IMR-90 (cell line): ENCODE measurements at places on chromosomes 16 and 17. TPM values are rescaled to one million over a fixed set of nuclear protein-coding genes. Genes with fewer than 3 reads are reported as not detected.

GRCh38 chr17:2146132-2146871, 91.4 kb downstream of the HIC1 start:
- DNase-seq: no peak

DNA sequence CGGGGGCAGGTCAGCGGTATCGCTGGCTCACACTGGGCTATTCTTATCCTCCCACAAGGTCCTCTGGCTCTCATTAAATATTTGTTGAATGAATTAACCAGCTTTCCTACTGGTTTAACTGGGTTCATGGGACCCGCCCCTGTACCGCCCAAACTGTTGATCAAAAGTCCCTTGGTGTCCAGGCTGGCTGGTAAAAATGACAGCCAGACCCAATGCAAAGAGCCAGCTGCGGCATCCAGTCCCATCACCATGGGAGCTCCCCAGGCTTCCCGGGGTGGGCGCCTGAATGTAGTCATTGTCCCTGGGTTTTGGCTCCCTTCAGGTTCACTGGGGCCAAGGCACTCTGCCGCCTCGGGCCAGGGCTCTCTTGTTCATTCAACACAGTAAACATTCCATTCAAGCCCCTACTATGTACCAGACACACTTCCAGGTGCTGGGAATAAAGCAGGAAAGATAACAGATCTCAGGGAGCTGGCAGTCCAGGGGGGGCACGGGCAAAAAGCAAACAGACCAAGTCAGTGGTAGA, 11.7 kb upstream of the ATP2C2 start:
- no peak for DNase-seq

DNA sequence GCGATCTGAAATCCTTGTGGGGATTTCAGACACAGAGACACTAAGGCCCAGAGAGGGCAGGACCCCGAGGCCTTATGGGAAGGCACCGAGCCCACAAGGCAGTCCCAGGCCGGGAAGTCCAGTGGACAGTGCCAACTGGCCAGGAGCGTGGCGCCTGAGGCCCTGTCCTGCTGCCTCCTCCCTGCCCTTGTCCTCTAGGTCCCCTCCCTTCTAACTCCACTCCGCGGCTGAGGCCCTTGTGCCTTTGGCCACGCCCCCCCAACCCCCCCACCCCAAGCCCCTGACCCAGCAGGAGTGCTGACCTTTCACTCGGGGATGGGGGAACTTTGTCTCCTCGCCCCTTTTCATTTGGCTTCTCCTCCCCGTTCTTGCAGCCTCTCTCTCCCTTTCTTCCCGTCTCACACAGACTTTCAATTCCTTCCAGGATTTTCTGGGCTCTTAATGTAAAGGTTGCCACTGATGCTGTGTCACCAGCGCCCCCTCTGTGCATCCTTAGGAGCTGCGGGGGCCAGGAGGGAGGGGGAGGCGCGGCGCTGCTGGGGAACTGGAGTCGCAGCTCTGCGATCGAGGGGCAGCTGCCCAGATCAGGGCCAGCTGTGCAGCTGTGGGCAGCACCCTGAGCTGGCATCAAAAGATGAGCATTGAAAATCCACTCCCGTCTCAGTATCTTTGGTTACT, 29.1 kb downstream of the CRHR1 start:
- no peak for DNase-seq

DNA sequence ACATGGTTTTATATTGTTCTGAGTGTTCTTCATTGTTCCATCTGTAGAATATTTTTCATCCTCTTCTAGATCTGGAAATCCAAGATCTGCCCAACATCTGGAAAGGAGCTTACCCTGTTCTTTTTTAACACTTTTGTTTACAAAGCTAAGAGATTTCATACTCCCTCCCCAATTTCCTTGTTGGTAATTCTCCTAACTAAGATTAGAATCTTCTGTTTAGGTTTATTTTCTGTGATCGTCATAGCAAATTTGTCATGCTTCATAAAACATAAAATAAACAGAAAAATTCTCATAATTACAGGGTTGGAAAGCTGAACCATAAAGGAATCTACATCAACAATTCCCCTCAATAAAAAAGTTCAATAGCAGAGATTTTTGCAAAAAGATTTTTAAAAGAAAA, 580.3 kb upstream of the CA10 start:
- no peak for DNase-seq

- DNase-seq: no peak
These were observed 43.2 kb upstream of the DNAJA2 start for GRCh38 chr16:47016700-47017133.

DNA sequence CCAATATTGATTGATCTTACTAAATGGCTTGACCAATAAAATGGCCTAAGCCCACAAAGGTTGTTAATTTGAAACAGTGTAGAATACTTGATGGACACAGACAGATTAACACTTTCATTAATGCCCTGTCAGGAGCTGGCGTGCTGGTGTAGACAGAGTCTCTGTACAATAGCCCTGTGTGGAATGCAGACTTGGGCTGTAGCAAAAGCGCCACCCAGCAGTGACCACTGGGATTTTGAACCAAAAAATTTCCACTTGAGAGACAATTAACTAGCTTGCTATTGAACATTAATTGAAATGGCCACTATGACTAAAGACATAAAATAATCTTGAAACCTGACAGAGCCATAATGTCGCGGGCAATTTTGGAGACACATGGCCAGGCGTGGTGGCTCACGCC, 19.7 kb upstream of the GUCY2D start:
- DNase-seq: peak; percentile 14

DNA sequence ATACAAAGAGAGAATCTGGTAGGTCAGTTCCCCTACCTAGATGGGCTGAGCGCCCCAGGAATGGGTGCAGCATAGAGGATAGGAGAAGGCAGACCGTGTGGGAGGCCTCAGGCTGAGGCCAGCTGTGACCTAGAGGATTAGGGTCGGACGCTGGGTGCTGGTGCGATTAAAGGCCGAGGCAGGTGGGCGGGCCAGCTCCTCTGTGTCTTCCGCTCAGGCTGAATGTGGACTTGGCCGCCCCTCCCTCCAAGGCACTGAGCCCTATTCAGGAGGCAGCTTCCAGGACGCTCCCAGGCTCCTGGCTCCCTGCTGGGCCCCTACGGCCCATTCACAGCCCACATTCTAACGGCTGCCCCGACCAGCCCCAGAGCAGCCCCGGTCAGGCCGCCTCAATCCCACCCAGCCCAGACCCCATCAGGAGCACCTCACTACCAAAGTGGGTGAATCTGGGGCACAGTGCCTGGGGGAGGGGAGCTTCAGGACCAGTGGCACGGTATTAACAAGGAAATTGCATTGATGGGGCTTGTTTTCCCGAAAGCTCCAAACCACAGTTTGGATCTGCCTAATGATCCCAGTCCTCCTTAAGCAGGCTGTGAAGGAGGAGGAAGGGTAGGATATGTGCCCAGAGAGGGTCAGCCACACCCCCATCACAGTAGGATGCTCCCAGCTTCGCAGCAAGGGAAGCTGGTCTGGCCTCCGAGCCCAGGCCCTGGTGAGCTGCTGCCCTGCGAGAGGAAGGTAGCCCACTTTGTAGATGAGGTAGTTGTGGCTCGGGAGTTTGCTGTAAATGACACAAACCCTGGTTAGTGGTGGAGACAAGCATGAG, 14.5 kb downstream of the RHBDL3 start:
- no peak for DNase-seq

GRCh38 chr17:67198131-67198530, 46.9 kb downstream of the HELZ start:
- no peak for DNase-seq

DNA sequence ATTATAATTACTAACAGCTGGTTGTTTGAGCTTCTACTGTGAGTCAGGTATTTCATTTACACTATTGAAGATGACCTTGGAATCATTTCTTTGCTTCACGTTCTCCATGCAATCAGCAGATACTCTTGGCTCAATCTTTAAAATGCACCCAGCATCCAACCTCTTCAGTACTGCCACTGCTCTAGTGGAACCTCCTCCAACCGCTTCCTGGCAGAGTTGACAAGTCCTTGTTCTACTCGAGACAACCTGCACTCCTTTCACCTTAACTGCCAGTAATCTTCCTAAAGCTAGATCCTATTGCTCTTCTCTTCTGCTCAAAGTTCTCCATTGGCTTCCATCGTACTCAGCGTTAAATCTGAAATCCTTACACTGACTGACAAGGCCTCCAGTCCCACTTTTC, 86.5 kb downstream of the SYCE1L start:
- no peak for DNase-seq

DNA sequence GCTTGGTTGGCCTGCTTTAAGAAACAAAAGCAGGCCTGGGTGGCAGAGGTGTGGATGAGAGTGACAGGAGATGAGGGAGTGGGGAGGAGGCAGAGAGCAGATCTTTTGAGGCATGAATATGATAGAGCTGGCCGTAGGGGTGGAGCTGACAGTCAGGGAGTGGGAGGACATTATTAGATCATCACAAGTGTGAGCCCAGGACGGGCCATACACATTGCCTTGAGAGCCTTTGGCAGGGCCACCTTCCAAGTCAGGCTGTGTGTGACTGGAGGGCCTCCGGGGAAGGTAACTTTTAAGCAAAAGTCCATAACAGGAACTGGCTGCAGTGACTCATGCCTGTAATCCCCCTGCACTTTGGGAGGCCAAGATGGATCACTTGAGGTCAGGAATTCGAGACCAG, 26.3 kb downstream of the GINS3 start:
- peak; percentile 27 for DNase-seq

- DNase-seq: no peak
These were observed 4.2 kb upstream of the GAA start for GRCh38 chr17:80097127-80097621.

GRCh38 chr17:82838386-82839063, 1.3 kb downstream of the ZNF750 start:
- DNase-seq: peak; percentile 17

GRCh38 chr17:36728030-36728991, 126.9 kb downstream of the MRM1 start:
- no peak for DNase-seq

DNA sequence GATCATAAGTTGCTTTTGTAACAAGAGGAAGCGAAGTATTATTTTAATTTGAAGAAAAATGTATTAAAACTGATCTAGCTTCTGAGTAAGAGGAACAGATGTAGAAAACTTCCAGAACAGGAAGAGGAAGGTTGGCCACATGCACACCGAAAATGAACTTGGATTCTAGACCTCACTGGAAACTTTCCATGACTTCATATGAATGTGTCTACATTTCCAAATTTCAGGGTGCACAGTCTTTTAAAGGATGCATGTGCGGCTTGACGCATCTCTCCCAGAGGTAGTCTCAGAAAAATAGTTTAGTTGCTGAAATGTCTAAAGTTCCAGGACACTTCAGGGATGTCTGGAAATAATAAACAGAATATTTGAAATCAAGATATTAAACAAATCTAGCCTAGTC, 275.1 kb upstream of the MYOCD start:
- DNase-seq: no peak

DNA sequence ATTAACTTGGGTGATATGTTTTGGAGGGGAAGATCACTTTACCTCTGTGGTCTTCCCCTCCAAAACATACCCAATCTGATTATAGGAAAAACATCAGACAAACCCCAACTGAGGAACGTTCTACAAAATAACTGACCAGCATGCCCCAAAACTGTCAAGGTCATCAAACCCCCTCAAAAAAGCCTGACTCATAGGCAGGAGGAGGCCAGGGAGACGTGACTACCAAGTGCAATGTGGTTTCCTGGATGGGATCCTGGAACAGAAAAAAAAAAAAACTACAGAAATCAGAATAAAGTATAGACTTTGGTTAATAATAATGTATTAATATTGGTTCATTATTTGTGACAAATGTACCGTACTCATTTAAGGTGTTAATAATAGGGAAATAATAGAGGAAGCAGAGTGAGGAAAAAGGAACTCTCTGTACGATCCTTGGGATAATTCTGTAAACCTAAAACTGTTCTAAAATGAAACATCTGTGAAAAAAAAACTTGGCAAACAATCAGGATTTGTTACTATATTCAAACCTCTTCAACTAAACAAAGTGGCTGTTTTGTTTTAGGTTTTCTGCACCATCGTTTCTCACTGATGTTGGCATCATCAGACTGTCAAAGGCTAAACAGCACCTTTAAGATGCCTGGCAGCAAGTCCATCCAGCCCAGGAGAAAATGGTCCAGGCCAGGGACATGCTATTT, 266.7 kb upstream of the SDK2 start:
- no peak for DNase-seq

- no peak for DNase-seq
These were observed 72.6 kb upstream of the LGALS9 start for GRCh38 chr17:27558341-27558740.

DNA sequence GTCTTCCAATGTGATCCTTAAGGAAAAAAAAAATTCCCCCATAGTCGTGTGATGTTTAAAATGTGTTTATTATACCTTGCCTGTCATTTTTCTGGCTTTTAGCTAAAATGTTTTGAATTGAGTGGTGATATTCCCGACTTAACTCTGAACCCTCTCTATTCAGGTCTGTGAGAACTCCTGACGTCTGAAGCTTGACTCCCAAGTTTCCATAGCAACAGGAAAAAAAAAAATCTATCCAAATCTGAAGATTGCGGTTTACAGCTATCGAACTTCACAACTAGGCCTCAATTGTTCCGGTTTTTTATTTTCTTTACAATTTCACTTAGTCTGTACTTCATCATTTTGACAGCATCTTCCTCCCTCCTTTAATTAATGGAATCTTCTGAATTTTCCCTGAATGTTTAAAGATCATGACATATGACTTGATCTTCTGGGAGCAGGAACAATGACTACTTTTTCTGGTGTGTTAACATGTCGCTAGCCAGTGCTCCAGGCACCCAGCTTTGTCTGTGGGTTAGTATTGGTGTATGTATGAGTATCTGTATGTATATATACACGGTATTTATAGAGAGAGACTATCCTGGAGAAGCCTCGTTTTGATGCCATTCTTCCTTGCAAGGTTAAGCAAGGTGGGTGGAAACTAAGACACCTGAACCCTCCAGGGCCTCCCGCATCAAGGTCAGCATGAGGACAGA, 12.8 kb upstream of the HSBP1 start:
- no peak for DNase-seq

- no peak for DNase-seq
These were observed 18.9 kb downstream of the CDR2 start for GRCh38 chr16:22355487-22355908.

GRCh38 chr16:62036802-62037135, 531 bp upstream of the CDH8 start:
- no peak for DNase-seq

DNA sequence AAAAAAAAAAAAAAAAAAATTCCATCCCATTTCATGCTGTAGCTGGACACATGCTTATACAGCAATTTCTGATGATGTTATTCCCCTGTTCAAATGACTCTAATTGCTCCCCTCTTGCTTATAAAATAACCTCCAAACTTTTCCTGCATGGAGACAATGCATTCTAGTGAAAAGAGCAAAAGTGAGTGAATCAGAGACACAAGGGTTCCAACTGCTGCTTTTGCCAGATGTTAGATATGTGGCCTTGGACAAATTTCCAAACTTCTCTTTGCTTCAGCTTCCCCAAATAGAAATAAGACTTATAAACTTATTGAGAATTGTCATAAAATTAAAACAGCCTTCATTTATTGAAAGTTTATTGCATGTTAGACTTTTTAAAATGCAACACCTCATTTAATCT, 65.0 kb upstream of the AXIN2 start:
- DNase-seq: no peak

Gene GGA3
- total RNA-seq: 12.8 and 15.1 TPM in 2 replicates

Gene NECAB2
- under 0.01 TPM in 1 of 2 replicates, not detected in the other for total RNA-seq

Gene OSGIN1
- total RNA-seq: 0.83 and 0.90 TPM in 2 replicates

Gene CPNE7
- total RNA-seq: 5.0 and 5.4 TPM in 2 replicates

Gene GRN
- total RNA-seq: 38.9 and 39.2 TPM in 2 replicates
